ENCODE measurements at places on chromosomes 13 and 19. TPM values are rescaled to one million over a fixed set of nuclear protein-coding genes. Genes with fewer than 3 reads are reported as not detected.

DNA sequence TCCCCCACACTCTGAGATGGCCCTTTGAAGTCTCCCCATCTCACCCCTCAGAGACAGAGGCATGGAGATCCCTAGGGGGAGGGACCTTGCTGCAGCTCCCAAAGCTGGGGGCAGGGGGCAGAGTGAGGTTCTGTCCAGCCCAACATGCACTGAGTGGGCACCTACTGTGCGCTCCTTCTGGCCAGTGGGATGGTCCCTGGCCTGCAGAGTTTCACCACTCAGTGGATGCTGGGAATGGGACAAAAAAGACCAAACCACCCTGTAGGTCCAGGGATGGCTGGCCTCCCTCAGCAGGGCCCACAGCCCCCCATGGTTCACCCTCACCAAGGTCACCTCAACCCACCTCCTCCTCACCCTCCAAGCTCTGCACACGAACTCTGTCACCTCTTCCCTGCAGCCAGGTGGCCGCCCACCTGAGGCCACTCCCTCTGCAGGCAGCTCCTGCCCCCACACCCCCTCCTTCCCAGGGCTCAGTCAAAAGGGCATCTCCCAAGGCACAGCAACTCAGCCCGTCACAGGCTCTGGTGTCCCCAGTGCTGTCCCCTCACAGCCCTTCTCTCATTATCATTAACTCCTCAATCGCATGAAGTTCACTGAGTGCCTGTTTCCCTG is 16.1 kb downstream of the CEACAM21 start:
- DNase-seq = no peak

DNA sequence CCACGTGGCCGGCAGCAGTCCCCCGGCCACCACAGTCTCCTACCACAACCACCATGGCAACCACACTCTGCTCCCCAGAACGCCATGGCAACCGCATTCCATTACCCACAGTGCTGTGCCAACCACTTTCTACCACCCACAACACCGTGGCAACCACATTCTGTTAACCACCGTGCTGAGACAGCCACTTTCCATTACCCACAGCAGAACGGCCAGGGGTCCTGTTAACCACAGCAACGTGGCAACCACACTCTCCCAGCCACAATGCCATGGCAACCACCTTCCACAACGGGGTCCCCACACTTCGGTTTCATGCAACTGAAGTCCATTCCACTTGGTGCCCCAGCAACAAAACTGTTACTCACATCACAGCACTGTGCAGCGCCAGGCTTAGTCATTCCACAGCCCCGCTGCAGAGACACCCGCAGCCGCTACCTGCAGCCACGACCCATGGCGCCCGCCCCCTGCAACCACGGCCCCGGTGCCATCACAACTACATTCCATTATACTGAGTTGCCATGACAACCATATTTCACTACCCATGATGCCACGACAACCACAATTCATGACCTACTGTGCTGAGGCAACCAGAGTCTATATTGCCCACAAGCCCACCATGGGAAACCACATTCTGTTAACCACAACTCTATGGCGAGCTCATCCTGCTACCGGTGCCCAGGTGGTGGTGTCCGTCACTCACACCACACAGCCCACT is 10.0 kb downstream of the DPF1 start:
- no peak for DNase-seq

GRCh38 chr19:48639483-48640375 is 2.5 kb upstream of the DBP start:
- DNase-seq = no peak

DNA sequence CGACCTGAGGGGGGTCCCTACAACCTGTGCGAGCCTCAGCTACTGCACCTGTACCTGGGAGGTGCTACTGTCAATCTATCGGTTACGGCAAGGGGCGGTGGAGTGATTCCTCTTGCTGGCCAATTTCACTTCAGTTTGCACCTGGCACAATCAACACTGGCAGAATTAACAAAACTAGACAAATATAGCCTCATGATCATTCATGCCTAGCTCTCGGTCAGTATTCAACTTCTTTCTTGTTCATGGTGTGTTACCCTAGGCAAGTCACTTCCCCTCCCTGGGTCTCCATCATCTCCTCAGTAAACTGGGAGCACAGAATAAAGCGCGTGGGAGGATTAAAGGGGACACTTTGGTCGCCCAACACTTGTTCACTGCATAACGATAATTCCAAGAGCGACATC is 618 bp downstream of the HAUS8 start:
- DNase-seq = no peak

- no peak for DNase-seq
Measured at GRCh38 chr13:93397619-93398018, 171.0 kb downstream of the GPC6 start.

DNA sequence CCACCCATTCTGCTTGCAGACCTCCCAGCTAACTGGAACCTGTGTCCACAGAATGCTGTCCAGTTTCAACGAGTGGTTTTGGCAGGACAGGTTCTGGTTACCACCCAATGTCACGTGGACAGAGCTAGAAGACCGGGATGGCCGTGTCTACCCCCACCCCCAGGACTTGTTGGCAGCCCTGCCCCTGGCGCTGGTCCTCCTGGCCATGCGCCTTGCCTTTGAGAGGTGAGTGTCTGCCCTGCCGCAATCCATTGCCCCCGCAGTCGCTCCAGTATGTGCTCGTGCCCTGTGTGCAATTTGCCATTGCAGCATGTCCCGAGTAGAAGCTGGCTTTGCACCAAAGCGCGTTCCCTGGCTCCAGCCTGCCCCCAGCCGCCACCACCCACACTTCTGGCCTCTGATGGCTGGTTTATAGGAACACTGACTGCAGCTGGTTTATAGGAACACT is 41.9 kb downstream of the CERS4 start:
- no peak for DNase-seq

GRCh38 chr13:84607261-84608013 is 725.2 kb upstream of the SLITRK1 start:
- no peak for DNase-seq

- no peak for DNase-seq
Measured at GRCh38 chr13:31982540-31982939, 49.0 kb upstream of the FRY start.

DNA sequence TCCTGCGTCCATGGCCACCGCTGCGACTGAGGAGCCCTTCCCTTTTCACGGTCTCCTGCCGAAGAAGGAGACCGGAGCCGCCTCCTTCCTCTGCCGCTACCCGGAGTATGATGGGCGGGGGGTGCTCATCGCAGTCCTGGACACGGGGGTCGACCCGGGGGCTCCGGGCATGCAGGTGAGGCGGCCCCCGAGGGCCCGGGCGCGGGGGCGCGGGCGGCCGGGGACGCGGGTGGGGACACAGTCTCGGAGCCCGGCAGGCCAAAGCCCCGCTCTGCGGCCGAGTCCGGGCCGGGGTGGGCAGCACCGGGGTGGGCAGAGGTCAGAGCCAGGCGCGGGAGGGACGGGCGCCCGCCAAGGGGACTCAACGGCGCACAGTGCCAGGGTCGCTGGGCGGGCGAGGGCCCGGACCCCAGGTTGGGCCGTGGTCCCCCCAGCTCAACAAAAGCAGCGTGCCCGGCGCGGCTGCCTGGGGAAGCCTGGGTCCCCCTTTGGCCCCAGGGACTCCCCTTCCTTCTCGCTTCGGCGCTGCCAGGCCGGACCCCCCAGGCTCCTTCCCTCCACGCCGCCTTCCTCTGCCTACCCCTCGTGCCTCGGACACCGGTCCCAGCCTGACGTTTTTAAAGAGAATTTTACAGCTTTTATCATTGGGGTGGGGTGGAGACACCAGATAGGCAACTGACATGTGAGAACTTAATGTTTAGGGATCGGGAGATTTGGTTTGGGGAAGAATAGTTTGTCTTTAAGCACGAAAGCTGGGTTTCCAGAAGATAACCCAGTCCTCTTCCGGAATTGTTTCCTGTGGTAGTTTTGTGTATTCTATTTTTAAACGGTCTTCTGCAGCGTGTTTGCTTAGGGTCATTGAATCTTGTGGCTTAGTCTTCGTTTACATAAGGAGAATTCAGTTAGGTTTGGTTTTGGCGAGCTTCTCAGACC is 509 bp downstream of the TPP2 start:
- DNase-seq = no peak

DNA sequence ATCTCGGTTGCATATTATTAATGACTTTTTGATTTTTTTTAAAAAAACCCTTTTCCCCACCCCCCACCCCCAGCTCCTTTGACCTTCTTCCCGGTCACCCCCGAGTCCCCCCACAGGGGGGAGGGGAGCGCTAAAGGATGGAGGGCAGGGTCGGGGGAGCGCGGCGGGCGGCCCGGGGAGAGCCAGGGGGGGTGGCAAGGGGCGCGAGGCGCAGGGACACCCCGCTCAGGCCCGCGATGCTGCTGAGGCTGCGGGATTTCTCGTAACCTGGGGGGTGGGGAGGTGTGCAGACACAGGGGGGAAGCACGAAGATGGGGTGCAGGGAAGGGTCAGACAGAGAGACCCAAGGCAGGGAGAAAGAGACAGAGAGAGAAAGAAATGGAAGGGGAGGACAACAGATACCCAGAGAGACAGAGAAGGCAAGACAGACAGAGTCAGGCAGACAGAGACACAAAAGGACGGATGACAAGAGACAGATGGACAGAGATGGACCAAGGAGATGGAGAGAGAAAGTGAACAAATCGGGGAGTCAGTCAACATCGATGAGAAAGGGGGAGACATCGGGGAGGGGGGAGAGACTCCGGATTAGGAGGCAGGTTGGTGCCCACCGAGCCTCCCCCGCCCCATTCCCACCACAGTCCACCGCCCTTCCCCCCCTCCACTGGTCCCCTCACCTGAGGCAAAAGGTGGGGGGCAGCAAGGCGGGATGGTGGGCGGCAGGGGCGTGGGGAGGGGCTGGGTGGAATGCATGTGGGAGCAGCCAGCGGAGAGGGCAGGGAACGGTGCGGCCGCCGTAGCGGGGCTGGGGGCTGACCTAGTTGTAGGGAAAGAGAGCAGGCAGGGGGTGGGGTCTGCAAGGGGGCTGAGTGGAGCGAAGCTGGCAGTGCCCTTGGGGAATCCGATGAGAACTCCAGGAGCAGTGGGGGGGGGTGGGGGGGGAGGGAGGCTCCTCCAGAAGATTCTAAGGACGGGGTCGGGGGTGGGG is 14.2 kb downstream of the KCNC3 start:
- DNase-seq = no peak

DNA sequence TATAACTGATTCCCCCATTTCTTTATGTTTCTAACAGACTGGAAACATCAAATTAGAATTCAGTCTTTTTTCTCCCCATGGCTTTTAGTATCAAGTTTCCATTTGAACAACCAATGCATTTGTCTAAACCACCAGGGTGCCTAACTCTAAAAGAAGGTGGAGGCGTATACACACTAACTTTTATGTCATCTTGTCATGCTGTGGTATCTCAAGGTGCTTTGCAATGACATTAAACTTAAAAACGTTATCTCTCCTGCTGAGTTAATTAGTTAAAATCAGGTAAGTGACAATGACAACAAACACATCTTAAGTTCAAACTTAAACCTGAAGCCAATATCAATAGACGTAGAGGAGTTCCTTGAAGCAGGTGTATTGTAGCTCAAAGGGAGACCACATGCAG is 1001.7 kb downstream of the PCDH17 start:
- DNase-seq = no peak

- DNase-seq = no peak
Measured at GRCh38 chr19:19379527-19379926, 25.9 kb upstream of the GATAD2A start.

GRCh38 chr13:35699825-35700510 is 223.5 kb upstream of the MAB21L1 start:
- no peak for DNase-seq

GRCh38 chr19:44903602-44904425 is 1.8 kb upstream of the APOE start:
- no peak for DNase-seq

- DNase-seq = no peak
Measured at GRCh38 chr19:33089010-33089409, 8.0 kb downstream of the GPATCH1 start.

GRCh38 chr13:93689333-93689732 is 462.7 kb downstream of the GPC6 start:
- DNase-seq = no peak

- no peak for DNase-seq
Measured at GRCh38 chr19:13033819-13034611, 38.7 kb downstream of the NFIX start.

GRCh38 chr13:68185444-68186141 is 955.5 kb upstream of the PCDH9 start:
- DNase-seq = no peak

DNA sequence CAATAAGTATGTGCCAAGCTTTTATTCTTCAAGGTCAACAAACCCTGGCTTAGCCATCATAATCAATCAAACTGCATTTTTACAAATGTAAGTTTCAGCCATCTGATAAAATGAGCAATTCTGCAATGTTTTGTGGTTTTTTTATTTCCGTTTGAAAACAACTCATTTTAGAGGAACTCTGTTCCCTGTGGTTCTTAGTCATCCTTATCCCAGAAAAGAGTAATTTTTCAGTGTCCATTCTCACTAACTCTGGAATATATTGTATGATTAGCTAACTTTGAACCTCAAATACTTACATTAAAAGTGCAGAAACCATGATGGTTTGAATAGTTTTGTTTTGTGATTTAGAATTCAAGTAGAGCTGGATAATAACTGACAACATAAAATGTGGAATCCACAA is 87.6 kb downstream of the IRS2 start:
- no peak for DNase-seq

GRCh38 chr13:40252676-40253075 is 413.8 kb downstream of the FOXO1 start:
- DNase-seq = no peak

GRCh38 chr13:46134961-46135522 is 30.2 kb upstream of the CPB2 start:
- DNase-seq = peak; percentile 73

- DNase-seq = no peak
Measured at GRCh38 chr13:112486386-112487126, 101.4 kb downstream of the TUBGCP3 start.

DNA sequence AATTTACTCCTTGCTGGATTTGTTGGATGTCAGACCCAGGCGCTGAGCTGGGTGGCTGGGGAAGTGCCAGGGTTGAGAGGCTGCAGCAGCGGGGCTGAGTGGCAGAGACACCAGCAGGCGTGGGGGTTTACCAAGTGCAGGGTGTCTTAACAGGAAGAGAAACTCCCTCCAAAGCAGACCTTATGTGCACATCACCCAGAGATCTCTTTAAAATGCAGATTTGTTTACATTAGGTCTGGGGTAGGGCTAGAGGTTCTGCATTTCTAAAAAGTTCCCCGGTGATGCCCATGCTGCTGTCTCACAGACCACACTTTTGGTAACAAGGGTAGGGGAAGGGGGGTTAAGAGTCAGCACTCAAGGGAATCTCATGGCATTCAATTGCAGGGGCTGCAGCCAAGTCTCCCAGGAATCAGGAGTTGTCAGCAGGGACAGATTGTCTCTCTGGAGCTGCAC is 80.7 kb upstream of the OLFM4 start:
- no peak for DNase-seq

The MZF1 gene
- polyA plus RNA-seq = 21.8 TPM

The ICAM5 gene
- 0.24 TPM for polyA plus RNA-seq

The HCST gene
- polyA plus RNA-seq = 3.1 TPM

The PDE4C gene
- 0.79 TPM for polyA plus RNA-seq

The IGFL1 gene
- not detected for polyA plus RNA-seq

The LONP1 gene
- polyA plus RNA-seq = 61.4 TPM

The MBD3L2 gene
- polyA plus RNA-seq = not detected

The RUVBL2 gene
- 78.1 TPM for polyA plus RNA-seq

The ERICH6B gene
- 3.0 TPM for polyA plus RNA-seq

The ASF1B gene
- 19.4 TPM for polyA plus RNA-seq

The ZNF229 gene
- polyA plus RNA-seq = 9.1 TPM

The CLEC17A gene
- 0.09 TPM for polyA plus RNA-seq

The OXGR1 gene
- 4.5 TPM for polyA plus RNA-seq
